PC-3 (cell line): ENCODE measurements at places on chromosomes 1 and 21. TPM values are rescaled to one million over a fixed set of nuclear protein-coding genes. Genes with fewer than 3 reads are reported as not detected.

GRCh38 chr1:47024141-47024801 lies 802 bp downstream of the CYP4X1 start:
- peaks cover 27% of the 10 kb centered on the region for H3K27me3 ChIP-seq
- peak overlapping the region; percentile 55 for H3K4me3 ChIP-seq
- no peaks in the 10 kb centered on the region for H3K4me1 ChIP-seq
- no peak for DNase-seq

DNA sequence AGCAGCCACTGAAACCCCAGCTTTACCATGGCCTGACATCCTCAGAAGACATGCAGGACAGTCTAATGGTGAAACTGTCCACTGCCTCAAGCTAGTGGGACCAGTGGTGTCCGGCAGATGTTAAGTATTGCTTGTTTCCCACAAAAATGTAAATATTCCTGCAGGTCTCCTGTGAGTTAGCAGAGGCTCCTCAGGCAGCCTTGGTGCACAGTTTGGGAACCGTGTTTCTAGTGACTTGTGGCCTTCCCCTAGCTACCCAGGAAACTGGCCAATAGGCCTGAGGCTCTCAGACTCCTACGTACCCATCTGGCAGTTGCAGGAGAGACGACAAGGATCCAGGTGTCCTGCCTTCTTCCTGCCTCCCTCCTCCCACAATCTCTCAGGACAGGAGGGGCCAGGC lies 142.4 kb downstream of the CAMTA1 start:
- peaks cover 44% of the 10 kb centered on the region; the same call in 1 of the 2 replicates for H3K27me3 ChIP-seq
- no peak overlapping the region for H3K4me3 ChIP-seq
- no peak overlapping the region for H3K27ac ChIP-seq
- no peaks in the 10 kb centered on the region for H3K4me1 ChIP-seq
- no peak for DNase-seq

Gene MAN1C1
- 0.11 and 0.75 TPM in 2 replicates for total RNA-seq

Gene SLFNL1
- 0.12 and 0.22 TPM in 2 replicates for total RNA-seq
